ENCODE measurements at places on chromosomes 13 and 19. TPM values are rescaled to one million over a fixed set of nuclear protein-coding genes. Genes with fewer than 3 reads are reported as not detected.

The SYMPK gene
- 53.8 TPM for total RNA-seq

DNA sequence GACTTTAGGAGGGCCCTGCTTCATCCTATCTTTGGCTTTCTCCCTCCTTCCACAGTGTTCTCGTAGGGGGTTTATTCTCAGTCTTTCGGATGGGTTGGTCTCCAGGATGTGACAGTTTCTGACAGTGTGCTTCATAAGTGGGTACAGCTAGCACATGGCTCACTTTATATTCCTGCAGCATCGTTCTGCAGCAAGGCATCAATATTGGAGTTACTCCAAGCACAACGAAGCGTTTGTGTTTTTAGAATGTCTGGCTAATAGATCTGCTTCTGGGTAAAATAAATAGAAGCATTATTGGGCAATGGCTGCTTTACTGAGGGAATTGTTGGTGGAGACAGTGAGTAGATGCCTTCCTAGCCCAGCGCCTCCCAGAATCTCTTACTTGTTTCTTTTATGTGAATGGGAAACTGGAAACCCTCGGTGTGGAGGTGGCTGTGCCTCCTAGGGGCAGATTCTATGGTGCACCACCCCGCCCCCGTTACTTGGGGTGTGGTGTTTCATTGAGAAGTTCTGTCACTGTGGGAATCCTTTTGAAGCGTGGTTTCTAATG, 2.0 kb downstream of the FARP1 start:
- DNase-seq, result no peak

The HSD17B14 gene
- total RNA-seq, result 4.6 TPM

GRCh38 chr19:9345005-9345404, 17.8 kb upstream of the ZNF177 start:
- DNase-seq, result no peak

All from left colon (tissue), 2 donors.